Tibial nerve (tissue), 4 donors: ENCODE measurements at places on chromosomes 1 and 21. TPM values are rescaled to one million over a fixed set of nuclear protein-coding genes. Genes with fewer than 3 reads are reported as not detected.
A peak's percentile ranks its signal among the peaks of the same experiment; 100 is the strongest.

The OR2T35 gene
- total RNA-seq = not detected

The IGSF21 gene
- 4.7 TPM for total RNA-seq

The KCNE2 gene
- not detected for total RNA-seq

The SLC9C2 gene
- total RNA-seq = not detected

The KRTAP10-12 gene
- total RNA-seq = not detected

DNA sequence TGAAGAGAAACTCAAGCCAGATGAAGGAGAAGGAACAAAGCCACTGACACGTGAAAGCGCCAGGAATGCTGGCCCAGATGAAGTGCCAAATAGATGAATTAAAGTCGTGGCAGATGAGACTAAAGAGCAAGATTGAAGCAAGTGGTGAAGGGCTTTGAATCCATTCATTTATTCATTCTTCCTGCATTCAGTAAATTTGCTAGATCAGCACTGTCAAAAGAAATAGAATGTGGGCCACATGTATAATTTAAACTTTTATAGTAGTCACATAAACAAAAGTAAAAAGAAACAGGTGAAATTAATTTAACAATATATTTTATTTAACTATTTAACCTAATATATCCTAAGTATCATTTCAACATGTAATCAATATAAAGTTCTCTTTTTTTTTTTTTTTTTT lies 135.6 kb downstream of the ZZZ3 start:
- no peak for DNase-seq

DNA sequence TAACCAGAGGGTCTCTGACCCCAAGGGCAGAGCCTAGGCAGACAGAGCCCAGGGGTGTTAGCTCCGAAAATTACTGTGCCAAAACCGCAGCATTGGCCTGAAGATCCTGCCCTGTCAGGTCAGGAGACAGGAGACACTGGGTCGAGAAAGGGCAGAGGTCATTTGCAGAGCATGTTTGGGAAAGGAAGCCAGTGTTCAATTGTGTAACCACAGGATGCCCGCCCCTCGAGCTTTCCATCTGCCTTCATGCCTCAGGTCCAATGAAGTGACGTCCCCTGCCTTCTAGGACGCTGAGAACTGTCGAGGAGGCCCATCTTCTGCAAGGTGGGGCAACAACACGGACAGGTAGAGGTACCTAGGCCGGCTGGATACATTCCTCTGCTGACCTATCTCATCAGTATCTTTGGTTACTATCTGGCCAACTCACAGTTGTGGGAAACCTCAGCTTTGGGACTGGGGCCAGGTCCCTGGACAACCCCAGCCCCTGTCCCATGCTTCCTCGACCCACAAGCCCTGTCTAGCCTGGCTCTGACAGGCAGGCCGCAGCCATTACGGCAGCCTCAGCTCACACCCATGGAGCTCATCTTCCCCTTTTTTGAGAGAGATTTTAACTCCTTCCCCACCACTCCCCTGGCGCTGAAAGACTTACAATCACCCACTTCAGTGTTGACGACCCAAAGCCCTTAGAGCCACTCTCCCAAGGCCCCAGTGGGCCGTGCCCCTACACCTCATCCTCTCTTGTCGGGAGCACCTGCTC lies 1.3 kb downstream of the ARL8A start:
- peak; percentile 51 for DNase-seq

DNA sequence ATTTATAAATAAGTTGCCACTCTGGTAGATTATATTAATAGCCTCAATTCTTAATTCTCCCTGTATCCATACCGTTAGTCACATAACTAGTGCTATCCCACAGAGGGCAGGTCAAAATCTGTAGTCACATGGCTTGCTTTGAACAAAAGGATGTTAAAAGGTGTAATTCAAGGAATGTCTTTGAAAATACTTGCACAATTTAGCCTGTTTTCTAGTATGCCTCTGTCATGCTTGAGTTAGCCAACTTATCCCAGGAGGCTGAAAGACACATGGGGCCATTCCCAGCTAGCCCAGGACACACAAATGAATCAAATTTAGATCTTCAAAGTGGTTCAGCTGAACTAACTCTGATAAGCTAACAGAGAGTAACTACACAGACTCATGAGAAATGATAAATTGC lies 758.5 kb upstream of the NEGR1 start:
- no peak for DNase-seq

DNA sequence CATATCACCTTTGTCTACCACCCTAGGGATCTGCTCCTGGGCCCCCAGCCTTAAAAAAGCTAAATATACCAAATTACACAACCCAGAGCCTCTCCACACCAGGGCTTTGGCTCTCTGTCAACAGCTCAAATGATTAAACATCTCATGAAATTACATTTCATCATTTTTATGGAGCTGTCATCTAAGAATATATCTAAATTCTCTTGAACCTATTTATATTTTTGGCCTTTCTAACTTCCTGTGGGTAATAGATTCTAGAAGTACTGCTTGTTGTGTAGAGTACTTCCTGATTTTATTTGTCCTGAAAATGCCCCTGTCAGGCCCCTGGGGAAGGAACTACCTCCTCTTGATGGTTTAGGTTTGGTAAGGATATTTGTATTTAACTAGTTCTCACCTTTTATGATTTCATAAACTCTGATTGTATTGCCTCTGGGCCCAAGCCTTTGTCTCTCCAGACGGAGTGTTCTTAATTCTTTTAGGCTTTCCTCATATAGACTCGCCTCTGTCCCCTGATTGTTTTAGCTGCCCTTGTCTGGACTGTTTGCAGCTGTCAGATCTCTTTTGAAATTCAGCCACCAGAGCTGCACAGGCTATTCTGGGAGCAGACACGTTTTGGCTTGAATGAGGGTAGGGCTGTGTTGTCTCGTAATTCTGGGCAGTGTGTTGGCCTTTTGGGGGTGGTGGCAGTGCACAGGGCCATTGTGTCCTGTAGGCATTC lies 16.6 kb downstream of the MYOG start:
- no peak for DNase-seq

GRCh38 chr1:33762962-33763361 lies 100.9 kb upstream of the HMGB4 start:
- no peak for DNase-seq

DNA sequence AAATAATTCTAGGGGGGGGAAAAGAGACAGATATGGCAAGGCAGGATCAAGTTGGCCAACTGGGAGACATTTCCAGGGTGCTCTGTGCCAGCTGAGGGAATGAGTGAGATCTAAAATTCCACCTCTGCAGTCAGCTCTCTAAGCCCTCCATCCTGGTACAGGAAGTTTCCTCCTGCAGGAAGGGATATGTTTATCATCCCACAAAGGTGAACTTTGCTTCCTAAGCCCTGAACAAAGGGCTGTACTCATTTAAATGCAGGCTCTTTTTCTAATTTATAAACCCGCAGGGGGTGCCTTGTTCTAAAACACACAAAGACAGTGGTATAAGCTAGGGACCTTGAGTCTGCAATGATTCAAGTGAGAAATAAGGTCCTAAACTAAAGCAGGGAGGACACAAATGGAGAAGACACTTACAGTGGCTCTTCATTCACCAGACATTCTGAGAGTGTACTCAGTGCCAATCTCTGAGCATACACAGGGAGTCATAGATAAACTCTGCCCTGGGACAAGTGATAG lies 3.6 kb upstream of the TNFSF4 start:
- no peak for DNase-seq

DNA sequence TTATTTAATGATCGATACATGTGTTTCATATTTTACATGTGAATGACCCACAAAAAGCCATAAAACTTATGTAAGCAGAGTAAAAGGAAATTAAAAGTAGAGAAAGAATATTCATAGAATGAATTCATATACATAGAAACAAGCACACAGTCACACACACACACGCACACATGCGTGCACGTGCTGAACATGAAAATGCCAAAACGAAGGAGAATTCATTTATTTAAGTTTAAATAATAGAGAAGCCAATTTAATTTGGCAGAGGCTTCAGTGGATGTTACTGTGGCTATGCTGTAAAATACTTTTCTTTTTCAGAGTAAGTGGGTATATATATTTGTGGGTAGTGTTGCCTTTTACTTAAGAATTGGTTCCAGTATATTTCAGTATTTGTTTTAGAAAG lies 145.0 kb upstream of the C21orf91 start:
- no peak for DNase-seq

GRCh38 chr1:59593798-59594790 lies 220.7 kb upstream of the HOOK1 start:
- DNase-seq = no peak

DNA sequence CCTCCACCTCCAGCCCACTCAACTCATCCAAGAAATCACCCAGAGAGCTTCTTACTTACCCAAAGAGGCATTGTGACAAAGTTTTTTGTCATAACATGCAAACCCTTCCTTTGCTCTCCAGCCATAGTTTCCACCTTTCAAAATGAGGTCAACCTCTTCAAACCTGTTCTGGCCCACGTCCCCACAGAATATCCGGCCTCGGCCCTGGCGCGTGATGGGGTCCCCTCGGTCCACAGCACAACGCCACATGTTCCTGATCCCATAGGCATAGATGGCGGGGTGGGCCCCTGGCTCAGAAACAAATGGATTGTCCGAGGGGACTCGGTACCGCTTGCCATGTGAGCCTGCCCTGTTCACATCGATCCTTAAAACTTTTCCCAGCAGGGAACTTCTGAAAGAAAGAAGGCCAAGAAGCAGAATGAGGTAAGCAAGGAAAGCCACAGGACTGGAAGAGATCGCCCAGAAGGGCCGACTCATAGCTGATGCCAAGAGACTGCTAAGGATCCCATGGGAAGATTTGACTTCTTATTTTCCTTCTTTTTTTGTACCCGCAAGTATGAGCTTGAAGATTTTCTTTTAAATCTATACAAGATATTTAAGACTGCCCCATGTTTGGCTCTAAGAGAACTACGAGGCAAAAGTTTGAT lies 7.8 kb downstream of the HHIPL2 start:
- no peak for DNase-seq

GRCh38 chr1:110120960-110121561 lies 8.8 kb downstream of the UBL4B start:
- DNase-seq = no peak

- no peak for DNase-seq
Observed at GRCh38 chr1:228171221-228171891, 5.8 kb downstream of the IBA57 start.

- DNase-seq = no peak
Observed at GRCh38 chr1:71582673-71583072, 501.8 kb upstream of the ZRANB2 start.

- no peak for DNase-seq
Observed at GRCh38 chr1:212596798-212597197, 11.8 kb upstream of the ATF3 start.

DNA sequence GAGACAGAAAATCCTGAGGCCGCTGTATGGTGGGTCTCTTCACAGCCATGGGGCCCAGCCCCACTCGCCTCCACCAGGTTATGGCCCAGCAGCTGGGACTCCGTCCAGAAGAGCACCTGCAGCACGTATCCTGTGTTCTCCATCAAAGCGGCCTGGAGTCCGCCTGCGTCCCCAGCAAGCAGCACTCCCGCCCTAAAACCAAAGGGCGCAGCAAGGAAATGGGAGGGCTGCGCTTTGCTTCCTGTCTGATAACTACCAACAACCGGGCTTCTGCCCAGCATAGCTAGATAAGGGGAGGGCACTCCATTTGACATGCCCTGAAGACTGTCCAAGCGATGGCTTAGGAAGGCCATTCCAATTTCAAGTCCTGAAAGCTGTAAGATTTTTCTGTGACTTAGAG lies 119.9 kb downstream of the KCNJ15 start:
- no peak for DNase-seq

GRCh38 chr1:76433526-76433925 lies 359.0 kb downstream of the ST6GALNAC3 start:
- DNase-seq = no peak

DNA sequence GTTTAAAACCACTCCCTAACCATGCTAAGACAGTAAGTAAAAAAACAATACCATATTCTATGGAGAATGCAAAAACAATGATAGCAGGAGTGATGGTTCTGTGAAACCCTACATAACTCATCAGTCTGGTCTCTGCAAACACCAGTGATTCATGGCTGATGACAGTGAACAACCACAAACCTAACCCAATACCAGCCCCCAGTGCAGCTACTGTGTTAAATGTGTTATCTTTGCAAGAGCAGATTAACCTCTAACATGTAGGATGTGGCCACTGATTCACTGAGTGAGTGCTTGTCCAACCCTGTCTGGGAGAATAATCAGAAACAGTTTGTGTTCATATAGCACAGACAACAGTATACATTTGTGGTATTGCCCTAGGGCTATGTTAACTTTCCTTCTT lies 100.2 kb upstream of the COG2 start:
- DNase-seq = no peak

DNA sequence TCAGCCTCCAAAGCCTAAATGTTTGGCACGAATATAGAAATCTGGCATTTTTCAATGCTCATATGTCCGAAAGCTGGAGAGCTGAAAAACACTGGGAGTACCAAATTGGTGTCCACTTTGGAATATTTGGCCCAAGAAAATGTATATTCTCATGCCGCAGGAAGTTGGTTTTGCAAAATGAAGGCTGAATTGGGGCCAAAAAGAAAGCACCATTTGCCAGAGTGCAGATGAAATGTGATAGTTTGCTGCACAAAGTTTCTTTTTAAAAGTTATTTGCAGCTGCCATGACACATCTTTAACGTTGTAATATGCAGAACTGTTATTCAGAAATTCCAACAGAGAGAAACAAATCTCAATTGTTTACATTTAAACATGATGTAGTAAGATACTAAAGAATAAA lies 124.2 kb upstream of the LYPLAL1 start:
- DNase-seq = no peak

GRCh38 chr1:198750081-198750480 lies 111.2 kb downstream of the PTPRC start:
- DNase-seq = no peak

DNA sequence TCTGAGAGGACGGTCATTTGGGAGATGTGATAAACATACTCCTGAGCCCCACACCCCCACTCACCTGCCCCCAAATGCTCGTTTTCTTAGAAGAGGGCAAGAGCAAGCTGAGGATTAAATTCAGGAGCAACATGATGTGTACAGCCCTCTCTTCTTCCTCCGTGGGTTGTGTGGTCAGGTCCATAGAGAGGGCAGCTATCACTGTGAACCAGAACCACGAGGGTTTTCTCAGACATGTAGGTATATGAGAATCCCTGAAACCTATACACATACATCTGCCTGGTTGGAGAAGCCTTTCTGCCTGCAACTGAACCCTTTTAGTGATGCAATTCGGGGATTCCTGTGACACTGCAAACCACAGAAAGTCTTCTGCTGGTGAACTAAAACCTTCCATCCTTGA lies 38.9 kb downstream of the PGM1 start:
- no peak for DNase-seq

DNA sequence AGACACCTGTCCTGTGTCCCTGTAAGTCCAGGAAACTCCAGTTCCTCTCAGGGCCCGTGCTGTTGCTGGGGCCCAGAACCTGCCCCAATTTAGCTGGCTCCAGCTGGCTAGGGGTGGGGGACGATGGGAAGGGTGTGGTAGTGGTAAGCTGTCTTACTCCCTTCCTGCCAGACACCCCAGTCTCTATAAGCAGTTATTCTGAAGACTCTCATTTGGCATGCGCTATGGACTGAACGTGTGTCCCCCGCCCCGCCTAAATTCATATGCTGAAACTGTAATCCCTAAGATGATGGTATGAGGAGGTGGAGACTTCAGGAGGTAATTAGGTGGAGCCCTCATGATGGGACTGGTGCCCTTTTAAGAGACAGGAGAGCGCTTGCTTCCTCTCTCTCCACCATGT lies 82.0 kb downstream of the MAP3K7CL start:
- no peak for DNase-seq
